T47D (cell line): ENCODE measurements at places on chromosomes 13 and 19.

DNA sequence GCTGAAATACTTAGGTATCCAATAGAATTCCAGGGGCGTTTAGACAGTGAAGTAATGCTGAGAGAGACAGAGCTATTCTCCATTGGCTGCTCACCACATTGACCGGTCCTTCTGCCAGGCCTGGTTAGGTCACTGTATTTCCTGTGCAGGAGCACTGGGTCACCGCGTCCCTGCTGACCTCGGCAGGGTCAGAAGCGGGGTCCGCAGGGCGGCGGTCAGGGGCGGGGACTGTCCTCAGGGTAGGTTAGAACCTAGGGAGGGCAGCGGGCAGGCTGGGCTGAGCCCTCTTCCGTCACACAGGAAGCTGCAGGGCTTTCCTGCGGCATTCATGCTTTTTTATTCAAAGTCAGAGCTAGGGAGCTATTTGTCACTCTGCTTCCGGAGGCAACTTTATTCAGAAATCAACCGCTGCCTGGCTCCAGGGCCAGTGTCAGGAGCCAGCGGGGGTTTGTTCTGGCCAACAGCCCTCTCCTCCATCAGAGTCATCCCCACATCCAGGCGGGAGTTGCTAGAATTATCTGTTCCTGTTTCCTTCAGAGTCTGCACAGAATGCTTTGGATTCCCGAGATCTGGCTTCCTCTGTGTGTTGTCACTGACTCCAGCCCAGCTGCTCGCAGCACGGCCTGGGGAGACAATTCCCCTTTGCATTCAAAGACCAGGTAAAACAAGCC, 81.2 kb upstream of the WASF3 start:
- DNase-seq: no peak

DNA sequence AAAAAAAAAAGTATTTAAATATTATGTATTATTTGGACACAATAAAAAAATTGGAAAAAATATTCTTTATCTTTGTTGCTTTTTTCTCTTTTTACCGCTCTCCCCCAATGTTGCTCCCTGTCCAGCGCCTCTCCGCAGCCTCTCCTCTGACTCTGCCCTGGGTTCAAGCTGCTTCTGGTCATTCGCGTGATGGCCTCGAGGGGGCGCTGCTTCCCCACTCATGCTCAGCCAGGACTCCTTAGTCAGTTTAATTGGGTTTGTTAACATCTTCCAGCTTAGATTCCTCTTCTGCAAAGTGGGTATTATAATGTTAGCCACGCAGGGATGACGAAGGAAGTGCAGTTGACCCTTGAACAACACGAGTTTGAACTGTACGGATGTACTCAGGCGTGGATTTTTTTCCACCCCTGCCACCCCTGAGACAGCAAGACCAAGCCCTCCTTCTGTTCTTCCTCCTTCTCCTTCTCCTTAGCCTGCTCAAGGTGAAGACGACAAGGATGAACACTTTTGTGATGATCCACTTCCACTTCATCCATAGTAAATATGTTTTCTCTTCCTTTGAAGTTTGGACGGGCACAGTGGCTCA, 4.9 kb upstream of the NWD1 start:
- no peak for DNase-seq

GRCh38 chr19:18304208-18304457, 18.7 kb downstream of the LSM4 start:
- DNase-seq: no peak

DNA sequence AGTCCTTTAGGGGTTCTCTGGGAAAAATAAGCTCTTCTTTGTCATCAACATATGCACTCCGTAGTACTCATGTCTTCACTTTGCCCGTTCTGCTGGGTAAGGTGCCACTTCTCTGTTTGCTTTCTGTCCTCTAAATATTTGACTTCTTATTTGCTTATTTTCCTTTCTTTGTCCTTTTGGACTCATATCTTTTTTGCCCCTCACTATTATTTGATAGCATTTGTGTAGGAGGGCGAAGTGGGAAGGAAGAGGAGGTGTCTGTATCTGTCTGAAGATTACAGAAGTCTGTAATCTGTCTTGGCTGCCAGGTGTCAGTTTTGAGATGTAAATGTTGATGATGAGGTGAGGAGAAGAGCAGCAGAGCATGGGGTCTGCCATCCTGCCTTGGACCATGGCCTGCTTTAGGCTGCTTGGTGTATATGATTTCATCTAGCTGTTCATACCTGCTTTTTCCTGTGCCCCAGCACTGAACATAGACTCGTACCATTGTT, 30.8 kb downstream of the USPL1 start:
- no peak for DNase-seq

GRCh38 chr13:72932250-72932649, 126.6 kb upstream of the KLF5 start:
- no peak for DNase-seq

DNA sequence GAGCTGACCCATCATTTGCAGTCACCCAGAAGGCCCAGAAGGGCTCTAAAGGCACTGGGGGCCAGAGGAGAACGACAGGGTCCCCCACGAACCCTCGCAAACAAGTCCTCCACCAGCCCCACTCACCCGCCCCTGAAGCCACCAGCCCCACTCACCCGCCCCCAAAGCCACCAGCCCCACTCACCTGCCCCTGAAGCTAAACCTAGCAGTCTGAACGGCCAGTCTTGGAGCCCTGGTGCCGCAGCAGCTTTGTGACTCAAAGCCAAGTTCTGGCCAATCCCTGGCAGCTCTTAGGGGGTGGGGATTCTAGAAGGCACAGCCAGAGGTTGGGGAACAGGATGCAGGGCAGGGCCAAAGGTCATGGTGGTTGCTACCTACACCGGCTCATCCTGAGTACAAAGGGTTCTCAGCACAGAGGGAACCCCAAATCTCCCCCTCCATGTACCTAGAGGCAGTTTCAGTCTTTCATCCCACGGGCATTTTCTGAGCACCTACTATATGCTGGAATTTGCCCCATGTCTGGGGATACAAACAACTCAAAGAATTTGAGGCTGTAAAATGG, at the start of gene IQCN:
TSS of gene IQCN (minus strand) at position 234 of the 562 bp plus-strand sequence. CDS start 4,974 bp downstream, outside the sequence.
- DNase-seq: no peak

GRCh38 chr19:20357921-20358320, 190.9 kb downstream of the ZNF486 start:
- DNase-seq: no peak

- DNase-seq: peak; percentile 56
Observed at GRCh38 chr13:41652735-41653361, 195.5 kb downstream of the RGCC start.

- no peak for DNase-seq
Observed at GRCh38 chr13:30338331-30338851, 31.0 kb upstream of the KATNAL1 start.

GRCh38 chr13:73462241-73462640, 403.4 kb downstream of the KLF5 start:
- DNase-seq: no peak

DNA sequence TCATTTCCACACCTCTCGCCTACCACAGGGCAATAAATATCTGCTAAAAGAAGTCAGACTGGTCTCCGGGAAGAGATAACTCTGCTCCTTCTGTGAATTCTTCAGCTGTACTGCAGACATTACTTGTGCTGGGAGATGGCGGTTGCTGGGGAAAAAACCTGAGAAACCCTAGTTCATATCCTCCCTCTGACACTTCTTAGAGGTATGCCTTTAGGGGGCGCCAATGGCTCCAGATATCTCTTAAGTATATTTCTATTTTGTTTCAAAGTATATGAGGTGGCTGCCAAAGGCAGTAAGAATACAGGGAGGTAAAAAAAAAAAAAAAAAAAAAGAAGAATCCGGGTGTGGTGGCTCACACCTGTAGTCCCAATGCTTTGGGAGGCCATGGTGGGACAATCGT, 175.2 kb downstream of the PAN3 start:
- DNase-seq: no peak

GRCh38 chr19:19487950-19488874, 27.1 kb downstream of the TSSK6 start:
- no peak for DNase-seq

- DNase-seq: no peak
Observed at GRCh38 chr13:97100821-97101220, 106.5 kb upstream of the OXGR1 start.

DNA sequence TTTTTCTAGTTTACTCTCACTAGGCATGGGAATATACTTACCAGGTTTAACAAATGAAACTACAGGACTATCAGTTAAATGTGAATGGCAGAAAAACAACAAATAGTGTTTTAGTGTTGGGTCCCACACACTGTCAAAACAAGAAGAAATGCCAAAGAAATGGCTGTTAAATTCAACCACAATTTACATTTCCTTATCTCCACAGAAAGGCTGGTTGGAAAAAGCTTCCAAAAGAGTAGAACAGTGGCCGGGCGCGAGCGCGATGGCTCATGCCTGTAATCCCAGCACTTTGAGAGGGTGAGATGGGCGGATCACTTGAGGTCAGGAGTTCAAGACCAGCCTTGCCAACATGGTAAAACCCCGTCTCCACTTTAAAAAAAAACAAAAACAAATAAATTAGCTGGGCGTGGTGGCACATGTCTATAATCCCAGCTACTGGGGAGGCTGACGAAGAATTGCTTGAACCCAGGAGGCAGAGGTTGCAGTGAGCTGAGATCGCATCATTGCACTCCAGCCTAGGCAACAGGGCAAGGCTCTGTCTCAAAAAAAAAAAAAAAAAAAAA, 66.5 kb downstream of the SERP2 start:
- no peak for DNase-seq
